Daoy (cell line): ENCODE measurements at places on chromosomes 3 and 15. TPM values are rescaled to one million over a fixed set of nuclear protein-coding genes. Genes with fewer than 3 reads are reported as not detected.

STX19 gene
- not detected in 2 replicates for total RNA-seq

- DNase-seq: no peak
Observed at GRCh38 chr3:26260139-26260538, 362.4 kb upstream of the LRRC3B start.

A4GNT gene
- not detected in 2 replicates for total RNA-seq

- DNase-seq: peak; percentile 61
Observed at GRCh38 chr3:54122324-54123002, at the start of gene CACNA2D3. Gene CACNA2D3 (plus strand): TSS chr3:54122552.

DNA sequence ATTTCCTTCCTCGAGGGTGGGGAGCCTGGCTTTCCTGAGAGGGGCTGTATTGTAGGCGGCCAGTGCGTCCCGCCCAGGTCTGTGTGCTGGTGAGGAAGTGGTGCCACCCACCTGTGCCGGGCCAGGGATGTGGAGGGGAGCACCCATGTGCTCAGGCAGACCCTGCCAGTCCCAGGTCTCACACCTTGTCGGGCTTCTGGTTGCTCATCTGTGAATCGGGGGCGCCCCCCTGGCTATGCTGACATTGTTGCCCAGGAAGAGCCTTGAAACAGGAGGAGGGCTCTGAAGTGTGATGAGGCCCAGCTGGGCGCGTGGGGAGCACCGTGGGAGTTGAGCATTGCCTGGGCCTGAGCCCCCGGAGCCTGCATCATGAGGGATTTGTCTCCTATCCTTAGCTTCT is 4.8 kb downstream of the FBLN2 start:
- DNase-seq: no peak

- DNase-seq: no peak
Observed at GRCh38 chr3:3084890-3085289, 25.3 kb downstream of the IL5RA start.

DNA sequence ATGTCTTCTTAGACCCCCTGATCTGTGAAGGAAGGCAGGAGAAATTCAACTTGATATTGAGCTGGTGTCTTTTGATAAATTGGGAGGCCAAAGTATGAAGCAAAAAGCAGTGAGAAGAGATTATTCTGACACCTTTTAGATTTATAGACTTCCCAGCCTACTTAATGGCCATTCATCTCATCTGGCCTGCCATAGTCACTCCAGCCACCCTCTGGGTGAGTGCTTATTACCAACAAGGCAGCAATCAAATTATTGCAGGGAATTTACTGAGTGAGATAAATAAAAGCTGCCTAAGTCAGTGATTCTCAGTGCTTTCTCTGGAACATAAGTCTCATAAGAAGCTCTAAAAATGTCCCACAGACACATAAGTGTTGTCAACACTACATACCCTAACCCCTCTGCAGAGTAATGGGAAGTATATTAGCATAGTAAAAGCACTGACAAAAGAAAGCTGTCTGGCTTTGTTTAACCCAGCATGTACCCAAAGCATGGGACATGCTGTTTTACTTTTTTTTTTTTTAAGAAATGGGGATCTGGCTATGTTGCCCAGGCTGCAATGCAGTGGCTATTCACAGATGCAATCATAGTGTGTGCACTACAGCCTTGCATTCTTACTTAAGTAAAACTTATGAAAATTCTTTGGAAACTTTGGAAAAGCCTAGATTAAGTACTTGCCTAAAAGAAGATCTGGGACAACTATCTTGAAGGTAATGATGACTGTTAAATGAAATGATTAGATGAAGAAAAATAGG is 725.3 kb downstream of the TUSC7 start:
- no peak for DNase-seq

DNA sequence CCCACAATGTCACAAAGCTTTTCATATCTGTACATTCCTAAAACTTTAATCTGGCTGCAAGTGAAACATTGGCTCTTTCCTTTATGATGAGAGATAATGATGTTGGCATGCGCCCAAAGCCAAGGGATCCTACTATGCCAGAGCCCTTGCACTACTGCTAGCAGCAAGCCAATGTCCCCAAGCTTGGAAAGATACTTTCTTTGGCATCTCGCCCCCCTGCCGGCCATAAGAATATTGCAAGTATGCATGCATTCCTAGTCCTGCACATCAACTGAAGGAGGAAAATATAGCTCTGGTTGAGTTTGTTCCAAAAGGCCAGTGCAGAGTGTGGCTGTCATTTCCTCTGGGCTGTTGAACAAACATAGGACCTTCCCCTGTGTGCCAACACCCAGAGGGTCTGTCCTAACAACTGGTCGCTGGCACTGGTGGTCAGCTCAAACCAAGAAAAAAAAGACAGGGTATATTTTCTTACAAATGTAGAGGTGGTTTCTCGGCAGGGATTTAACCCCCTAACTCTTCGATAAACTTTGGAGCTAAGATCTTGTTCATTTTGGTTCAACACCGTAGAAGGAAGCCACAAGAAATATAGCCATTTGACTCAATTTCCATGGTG is 120.9 kb upstream of the ZBED2 start:
- DNase-seq: peak; percentile 71

TTC21A gene
- 0.17 and 1.3 TPM in 2 replicates for total RNA-seq

DNA sequence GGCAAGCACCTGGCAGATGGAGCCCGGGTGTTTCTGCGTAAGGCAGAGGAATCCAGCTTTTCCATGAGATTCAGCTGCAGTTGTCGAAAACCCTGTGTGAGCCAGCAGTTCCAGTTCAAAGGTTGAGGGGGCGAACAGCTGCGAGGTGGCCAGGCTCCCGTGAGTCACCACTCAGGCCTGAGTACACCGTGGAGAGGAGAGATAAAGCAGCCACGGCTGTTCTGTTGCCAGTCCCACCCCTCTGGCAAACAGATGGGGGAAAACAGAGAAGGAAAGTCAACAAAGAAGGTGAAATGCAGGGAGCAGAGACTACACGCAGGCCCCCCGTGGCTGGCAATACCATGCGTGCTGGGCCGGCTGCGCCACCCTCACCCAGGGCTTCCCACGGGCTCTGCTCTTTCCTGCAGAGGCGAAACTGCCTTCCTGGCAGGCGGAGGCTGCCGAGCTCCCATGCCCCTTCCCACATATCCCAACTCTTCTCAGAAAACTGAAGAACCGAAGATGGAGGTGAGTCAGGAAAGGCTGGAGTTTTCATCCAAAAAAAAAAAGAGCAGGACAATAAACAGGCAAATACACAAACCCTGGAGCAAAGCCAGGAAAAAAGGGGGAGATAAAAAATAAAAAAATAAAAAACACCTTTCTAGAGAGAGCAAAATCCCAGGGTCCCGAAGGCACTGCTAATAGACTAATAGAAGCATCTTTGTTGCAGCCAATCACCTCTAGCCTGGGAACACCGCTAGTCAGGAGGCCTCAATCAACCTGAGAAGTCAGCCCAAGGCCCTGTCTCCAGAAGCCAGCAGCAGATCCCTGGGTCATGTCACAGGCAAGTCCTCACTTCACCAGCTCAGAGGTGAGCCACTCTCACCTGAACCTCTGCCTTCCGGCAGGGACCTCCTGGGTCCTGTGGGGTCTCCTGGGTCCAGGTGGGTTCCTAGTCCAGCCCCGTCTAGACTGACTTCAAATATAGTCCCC is 37.7 kb downstream of the FAM174B start:
- peak; percentile 81 for DNase-seq

KLHL40 gene
- not detected in 2 replicates for total RNA-seq

GRCh38 chr3:39279745-39280517 is at the start of gene CX3CR1:
Gene CX3CR1 (minus strand): TSS chr3:39280036. CDS start chr3:39266509, 13,527 bp downstream.
- no peak for DNase-seq

CACNA1D gene
- total RNA-seq: 0.86 and 1.4 TPM in 2 replicates

DNA sequence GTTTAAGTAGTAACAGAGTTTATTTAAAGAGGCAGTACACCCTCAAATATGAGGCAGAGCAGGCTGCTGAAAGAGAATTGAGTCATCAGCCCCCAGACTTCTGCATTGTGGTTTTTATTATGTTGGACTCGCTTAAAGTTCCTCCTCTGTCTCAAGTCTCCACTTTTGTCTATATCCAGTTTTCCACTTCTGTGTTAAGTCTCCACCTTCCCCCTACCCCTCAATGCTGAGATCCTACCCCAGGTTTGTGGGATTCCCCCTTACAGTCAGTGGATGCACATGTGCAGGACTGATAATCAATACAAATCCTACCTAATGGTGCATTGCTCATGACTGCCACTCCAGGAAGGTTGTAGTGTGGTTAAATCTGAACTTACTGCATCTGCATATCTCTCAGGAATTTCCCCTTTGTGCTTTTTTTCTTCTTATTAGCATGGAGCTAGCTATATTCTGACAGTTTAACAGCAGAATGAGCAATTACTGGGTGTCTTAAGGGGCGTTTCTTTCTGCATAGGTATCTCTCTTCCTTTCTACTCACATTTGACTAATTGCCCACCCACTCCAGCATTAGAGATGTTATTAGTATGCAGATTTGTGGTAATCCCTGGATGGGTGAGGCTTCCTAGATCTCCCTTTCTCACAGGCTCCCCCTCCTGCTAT is 11.9 kb upstream of the CD200R1L start:
- DNase-seq: peak; percentile 23

DNA sequence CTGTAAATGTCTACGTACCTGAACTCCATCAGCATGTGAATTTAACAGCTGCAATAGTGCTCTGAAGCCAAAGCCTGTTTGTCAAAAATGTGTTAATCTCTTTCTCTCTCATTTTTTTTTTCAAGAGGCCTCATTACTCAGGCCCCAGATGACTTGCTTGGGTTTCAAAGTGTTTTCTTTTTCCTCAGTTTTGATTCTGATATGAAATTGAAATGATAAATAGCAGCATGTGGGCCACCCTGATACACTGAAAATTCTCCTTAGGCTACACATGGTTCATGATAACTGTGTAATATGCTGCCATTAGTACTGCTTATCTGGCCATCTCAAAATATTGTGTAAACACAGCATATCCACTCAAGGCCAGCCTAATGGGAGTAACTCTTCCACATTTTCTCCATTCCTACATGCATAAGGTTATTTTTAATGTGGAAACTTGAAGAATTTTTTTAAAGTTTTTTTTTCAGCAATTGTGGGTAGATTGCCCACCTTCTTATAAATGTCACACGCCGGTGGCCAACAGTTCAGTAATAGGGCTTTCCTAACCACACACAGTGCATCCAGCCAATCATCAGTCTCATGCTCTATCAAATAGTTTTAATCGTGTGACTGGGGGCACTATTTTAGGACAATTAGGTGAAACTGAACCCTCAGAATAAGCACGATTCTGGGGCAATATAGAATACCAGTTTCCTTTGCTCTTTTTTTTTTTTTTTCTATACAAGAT is 13.1 kb upstream of the DENND4A start:
- DNase-seq: no peak

- DNase-seq: peak; percentile 85
Observed at GRCh38 chr3:58463181-58463941, 28.5 kb upstream of the KCTD6 start.

- DNase-seq: no peak
Observed at GRCh38 chr15:90679959-90680358, 37.2 kb upstream of the BLM start.

GRCh38 chr3:190017521-190018288 is 103.0 kb downstream of the P3H2 start:
- peak; percentile 52 for DNase-seq

DNA sequence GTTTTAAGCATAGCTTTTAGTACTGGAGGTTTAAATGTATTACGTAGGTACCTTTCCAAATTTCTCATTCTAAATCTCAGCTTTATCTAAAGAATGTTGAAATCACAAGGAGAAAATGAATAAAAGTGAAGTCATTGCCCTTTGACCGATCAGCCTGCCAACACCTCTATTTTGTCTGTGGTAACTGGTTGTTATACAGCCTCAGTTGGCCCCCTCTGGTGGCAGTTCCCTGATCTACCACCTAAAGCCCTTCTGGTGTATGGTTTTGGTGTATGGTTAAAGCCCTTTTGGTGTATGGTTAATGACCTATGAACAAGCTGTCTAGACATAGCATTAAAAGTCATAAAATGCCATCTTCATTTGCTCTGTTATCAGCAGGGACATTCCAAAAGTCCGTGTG is 378.2 kb upstream of the AZI2 start:
- DNase-seq: peak; percentile 35

FAM81A gene
- total RNA-seq: 1.4 and 1.6 TPM in 2 replicates

USP13 gene
- total RNA-seq: 6.5 and 14.1 TPM in 2 replicates

DNA sequence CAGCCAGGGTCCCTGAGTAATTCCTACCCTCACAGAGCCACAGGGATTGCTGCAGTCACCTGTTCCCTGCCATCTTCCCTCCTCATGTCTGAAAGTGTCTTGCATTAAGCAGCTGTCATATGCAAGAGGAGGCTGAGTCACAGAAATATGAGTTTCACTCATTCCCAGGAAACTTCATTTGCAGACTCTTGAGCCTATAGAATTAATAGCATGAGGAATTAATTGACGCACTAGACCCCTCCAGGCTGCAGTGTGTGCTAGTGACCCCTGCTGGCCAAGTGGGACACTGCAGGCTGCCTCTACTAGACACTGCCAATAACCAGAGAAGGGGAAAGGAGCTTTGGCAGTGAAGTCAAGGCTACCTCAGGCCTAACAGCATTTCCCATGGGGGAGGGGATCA is 50.6 kb upstream of the SLC6A1 start:
- DNase-seq: no peak

DNA sequence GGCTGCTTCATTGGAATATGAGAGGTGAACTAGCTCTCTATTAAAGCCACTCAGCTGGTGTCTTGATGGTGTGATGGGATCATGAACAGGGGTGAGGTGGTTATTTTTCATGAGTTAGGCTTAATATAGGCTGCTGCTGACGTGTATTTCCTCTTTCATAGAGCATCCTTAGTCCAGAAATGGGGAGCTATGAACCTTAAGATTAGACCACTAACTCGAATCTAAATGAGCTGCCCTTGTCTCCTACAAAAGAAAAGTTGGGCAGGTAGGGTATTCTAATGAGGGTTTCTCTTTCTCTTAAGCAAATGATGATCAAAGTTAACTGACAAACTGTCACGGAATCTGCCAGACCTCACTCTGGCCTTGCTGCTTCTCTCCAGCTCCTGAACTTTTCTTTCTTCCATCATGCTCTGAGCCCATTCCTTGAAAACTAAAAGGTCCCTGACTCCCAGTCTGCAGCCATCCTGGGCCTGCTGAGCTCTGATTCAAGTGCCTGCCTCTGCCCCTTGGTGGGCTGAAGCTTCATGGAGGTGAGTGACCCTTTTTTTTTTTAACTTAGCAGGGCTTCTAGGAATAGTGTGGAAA is at the start of gene TRIM69:
TSS of gene TRIM69 (plus strand) at position 348 of the 585 bp plus-strand sequence. CDS start at position 525, 177 bp downstream.
- no peak for DNase-seq

NUP210 gene
- total RNA-seq: 8.9 and 9.2 TPM in 2 replicates

TM4SF1 gene
- 206 and 209 TPM in 2 replicates for total RNA-seq

DNA sequence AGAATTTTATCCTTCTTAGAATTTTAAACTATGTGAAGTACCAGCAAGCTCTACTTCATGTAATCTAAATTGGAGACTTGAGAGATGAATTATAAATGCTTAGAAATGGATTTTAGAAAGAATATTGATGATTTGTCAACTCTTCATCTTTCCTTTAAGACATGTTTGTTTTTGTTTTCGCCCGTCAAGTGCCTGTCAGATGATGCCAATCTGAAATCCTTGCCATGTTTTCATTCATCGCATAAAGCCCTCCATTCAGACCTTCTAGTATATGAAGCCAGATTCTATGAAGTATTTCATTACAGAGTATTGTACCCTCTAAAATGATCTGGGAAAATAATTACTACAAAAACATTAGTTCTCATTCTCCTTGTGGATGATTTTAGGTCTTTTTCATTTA is 223.2 kb upstream of the SOX2 start:
- no peak for DNase-seq

SEMA6D gene
- 0.12 and 0.40 TPM in 2 replicates for total RNA-seq

GRCh38 chr3:172751175-172751704 is 714 bp downstream of the ECT2 start:
- no peak for DNase-seq
